ENCODE measurements at places on chromosomes 3 and 15. TPM values are rescaled to one million over a fixed set of nuclear protein-coding genes. Genes with fewer than 3 reads are reported as not detected.

Gene GOLGA6A
- total RNA-seq = not detected

Gene ATP2B2
- 0.14 TPM for total RNA-seq

Gene GABRG3
- total RNA-seq = not detected

Gene ITIH4
- total RNA-seq = 5.0 TPM

Gene ZNF80
- total RNA-seq = not detected
